ENCODE measurements at places on chromosomes 16 and 17.

DNA sequence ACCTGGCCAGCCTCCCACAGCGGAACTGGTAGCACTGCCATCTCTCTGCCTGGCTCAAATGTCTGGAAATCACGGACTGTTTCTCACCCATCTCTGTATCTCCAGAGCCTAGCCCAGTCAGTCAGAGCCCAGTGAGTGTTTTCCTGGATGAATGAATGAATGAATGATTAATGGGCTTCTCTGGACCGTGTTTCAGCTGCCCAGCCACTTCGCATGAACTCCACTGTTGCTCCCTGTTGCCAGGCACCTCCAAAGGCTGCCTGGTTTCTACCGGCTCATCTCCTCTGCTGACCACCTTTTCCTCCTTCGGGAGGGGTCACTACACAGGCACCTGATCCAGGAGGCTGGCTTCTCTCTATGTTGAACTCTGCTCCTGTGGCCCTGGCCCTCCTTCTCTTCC, 91.0 kb upstream of the SDK2 start:
- no peak for DNase-seq

DNA sequence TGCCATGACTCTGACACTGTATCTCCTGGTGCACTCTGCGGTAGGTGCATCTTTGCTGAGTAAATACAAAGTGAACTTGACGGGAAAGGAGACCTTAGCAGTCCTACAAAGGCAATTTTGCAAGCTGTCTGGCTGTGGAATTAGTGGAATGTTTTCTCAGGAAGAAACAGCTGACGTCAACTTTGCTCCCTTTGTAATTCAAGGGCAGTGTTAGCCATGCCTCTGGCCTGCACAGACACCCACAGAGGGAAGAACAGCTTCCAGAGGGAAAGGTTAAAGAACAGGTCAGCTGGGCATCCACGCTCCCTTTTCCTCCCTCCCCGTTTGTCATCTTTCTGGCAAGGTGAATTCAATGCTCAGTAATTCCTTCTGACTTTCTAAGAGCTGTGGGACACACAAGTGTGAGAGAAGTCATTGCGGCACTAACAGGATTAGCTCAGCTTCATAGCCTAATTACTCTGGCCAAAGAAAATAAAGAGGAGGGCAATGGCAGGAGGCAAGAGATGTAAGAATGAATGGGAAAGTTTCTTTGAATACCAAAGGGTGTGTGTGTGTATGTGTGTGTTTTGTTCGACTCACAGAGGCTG, 476.9 kb upstream of the GOT2 start:
- DNase-seq: no peak

GRCh38 chr17:71320009-71320796, 800.6 kb upstream of the SOX9 start:
- no peak for DNase-seq

DNA sequence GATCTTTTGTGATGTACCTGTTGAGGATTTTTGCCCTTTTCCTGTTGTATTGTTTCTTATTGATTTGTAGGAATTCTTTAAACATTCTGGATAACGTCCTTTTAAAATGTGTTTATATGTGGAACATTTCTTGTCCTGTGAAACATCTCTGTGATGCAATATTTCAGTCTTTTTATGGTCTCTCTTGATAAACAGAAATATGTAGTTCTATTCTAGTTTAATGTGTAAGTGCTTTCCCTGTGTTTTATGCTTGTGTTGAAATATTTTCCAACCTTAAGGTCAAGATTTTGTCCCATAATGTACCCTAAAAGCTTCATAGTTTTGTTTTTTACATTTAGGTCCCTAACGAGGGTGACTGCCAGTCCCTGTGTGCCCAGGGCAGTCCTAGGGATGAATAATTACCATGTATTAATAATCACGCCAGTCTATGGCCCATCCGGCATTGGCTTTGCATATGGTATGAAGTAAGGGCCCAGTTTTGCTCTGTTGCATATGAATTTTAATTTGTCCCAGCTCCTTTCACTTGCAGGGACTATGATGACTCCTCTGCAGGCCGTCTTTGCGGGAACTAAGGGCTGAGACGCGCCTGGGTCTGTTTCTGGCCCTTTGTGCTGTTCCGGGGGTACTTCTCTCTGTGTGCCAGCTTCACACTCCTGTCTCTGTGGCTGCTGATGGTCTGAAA, 44.2 kb downstream of the RPTOR start:
- DNase-seq: no peak

DNA sequence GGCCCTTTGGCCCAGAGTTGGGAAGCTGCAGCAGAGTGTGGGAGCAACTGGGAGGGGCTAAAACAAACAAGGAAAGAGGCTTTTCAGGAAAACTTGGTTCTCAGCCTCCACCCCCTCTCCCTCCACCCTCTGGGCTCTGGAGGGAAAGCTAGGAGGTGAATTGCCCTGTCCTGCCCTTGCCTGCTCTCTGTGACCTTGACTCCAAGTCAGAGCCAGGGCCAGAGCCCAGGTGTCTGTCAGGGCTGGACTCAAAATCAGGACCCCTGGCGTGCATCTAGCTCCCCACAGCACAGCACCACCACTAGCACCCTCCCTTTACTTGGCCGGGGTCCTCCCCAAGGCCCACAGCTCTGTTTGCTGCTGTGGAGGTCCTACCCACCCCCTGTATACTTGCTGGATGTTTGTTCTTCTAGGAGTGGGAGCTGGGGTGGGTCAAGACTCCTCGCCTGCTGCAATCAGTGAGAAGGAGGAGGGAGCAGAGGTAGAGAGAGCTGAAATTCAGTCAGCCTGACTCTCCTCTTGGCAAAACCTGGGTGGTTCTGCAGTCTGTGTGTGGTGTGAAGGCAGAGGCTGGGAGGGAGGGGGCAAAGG, 2.8 kb upstream of the NR1D1 start:
- DNase-seq: no peak

- DNase-seq: no peak
Measured at GRCh38 chr17:44117351-44117750, 6.1 kb downstream of the HDAC5 start.

DNA sequence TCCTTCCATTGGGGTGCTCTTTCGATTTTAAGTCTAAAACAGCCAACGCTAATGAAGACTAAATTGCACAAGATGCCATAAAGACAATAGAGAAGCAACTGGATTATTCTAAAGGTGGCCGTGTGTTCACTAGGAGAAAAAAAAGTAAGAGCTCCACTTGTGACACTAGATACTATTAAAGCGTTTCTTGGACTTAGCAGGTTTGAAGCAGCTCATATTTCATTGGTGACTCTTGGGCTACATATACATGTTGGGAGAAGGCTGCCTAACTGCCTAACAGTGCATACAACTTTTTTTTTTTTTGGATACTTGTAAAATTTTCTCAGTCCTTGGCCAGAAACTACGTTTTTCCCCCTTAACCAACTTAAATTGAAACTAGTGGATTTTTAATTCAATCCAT, 111.8 kb upstream of the NOG start:
- no peak for DNase-seq

GRCh38 chr16:49017501-49017900, 264.1 kb downstream of the CBLN1 start:
- DNase-seq: no peak

DNA sequence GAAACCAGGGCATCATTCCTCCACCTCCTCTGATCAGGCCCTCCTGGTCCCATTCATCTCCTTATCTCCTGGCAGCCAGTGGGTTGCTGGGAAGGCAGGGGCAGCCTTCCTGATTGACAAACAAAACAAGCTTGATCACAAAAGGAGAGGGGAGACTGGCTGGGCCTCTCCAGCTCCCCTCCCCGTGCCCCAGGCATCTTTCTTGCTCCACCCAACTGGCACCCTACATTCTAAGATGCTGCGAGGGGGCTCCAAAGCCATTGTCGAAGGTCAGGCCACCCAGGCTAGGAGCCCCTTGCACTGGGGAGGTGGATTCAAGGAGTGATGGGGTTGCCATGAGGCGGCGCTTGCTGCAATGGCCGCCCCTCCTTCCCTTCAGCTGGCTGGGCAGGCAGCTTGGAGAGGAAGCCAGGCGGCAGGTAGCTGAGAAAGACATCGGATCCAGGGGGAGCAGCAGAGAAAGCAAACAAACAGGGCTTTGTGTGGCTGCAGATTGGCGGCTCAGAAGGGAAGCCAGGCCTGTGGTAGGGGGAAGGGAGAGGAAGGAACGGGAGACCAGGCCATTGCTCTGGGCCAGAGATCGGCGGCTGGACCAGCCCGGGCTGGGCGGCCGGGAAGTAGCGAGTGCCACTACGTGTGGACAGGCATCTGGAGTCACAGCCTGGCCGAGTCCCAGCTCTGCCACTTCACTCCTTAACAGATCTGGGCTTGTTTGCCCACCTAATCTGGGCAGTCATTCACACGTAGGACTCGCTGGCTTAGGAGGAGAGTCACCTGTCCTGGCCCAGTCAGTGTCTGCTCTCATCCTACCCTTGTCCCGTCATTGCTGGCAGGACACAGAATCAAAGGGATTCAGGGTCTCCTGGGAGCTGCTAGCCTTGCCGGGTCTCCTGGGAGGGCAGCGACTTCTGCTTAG, 12.3 kb downstream of the RAI1 start:
- DNase-seq: no peak

- DNase-seq: no peak
Measured at GRCh38 chr17:17467720-17468119, 9.1 kb upstream of the MED9 start.

- DNase-seq: no peak
Measured at GRCh38 chr16:81627024-81627423, 152.1 kb upstream of the PLCG2 start.

DNA sequence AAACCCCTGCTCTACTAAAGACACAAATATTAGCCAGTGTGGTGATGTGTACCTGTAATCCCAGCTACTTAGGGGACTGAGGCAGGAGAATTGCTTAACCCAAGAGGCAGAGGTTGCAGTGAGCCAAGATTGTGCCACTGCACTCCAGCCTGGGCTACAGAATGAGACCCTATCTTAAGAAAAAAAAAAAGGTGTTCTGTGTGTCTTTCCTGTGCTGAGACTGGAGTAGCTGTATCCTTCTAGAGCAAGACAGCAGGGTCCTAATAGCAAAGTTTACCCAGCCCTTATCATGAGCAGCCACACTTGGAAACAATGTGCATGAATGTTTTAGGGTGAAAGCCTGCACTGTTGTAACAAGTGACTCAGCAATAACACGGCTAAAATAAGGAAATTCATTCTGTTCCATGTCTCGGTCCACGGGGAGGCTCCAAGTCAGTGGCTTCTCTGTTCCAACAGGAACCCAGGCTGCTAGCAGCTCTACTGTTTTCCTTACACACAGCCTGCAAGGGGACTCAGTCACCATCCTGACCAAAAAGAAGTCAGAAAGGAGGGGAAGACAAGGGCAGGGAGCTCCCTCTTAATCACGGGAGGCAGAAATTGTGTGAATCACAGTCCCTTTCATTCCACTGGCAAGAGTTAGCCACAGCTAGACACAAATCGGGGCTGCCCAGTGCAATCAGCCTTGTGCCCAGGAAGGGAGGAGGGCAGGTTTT, 7.1 kb upstream of the SLC5A11 start:
- no peak for DNase-seq

DNA sequence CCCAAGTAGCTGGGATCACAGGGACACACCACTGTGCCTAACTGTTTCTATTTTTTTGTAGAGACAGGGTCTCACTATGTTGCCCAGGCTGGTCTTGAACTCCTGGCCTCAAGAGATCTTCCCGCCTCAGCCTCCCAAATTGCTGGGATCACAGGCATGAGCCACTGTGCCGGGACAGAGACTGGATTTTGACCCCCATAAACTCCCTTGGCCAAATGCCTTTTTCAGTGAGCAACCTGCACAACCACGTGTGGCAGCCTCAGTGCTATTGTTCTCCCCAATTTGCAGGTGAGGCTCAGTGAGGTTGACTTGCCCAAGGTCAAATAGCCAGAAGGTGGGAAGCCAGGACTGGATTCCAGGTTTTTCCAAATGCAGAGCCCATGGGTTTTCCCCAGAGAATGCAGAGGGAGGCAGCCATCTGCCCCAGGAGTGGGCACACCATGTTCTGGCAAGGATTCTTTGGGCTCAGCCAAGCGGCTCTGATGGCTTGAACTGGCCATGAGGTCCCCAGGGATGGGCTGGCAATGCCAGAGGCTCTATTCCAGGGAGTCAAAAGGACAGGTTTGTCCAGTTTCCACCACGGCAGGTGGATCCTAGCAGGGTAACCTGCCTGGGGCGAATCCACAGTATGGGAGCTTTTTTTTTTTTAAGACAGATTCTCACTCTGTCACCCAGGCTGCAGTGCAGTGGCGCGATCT, 1.8 kb downstream of the IL27 start:
- no peak for DNase-seq
